ENCODE measurements at places on chromosomes 2 and 18.
A peak's percentile ranks its signal among the peaks of the same experiment; 100 is the strongest.

DNA sequence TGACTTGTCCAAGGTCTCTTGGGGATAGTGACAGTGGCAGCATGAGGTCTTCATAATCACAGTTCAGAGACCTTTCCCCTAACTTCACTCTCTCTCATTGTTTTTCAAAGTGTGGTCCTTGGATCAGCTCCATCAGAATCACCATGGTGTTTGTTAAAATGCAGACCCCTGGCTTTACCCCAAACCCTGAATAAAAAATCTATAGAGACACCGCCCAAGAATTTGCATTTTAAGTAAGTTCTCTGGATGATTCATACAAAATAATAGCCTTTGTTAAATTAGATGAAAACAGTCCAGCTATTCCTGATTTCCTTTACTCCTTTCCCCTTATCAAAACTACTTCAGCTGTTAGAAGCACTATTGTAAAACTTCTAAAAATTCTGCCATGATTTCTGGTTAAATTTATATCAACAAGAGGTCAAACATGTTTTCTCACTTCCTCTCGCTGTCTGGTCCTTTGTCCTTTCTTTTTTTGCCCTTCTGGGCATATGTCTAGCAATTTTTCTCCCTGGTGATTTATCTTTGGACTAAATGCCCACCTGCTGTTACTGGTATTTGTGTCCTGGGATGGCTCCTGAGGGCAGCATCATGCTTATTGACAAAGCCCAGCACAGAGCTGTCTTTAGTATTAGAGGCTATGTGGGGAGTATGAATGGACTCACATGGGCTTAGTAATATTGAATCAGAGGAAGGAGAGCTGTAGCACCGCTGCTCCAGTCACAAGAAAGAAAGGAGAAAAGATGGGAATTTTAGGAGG, 63.4 kb downstream of the LHCGR start:
- no peak for DNase-seq

DNA sequence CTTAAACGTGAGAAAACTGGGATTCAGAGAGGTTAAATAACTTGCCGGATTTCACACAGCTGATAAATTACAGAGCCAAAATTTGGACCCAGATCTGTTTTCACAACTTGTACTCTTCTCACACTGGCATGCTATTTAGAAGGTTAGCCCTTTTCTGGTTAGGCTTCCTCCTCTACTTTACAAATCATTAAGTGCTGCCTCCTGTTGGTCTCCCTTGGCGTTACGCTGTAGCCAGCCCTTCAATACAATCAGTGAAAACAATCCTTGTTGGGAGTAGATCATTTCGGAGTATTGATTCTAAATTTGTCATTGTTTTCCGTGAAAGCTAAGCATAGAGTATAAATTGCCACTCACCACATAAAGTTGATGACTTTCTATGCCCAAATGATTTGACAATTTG, 153.5 kb downstream of the ARHGAP15 start:
- DNase-seq: no peak

GRCh38 chr2:198017068-198017467, 212.7 kb downstream of the PLCL1 start:
- no peak for DNase-seq

- no peak for DNase-seq
These were observed 417.9 kb downstream of the TGIF1 start for GRCh38 chr18:3867864-3868311.

- DNase-seq: peak; percentile 30
These were observed 23.7 kb downstream of the NCAPH start for GRCh38 chr2:96359310-96359709.

Data from stimulated activated CD4-positive, alpha-beta T cell treated with anti-CD3 and anti-CD28 coated beads, Interleukin-2, amount 100 ng/mL, for 4 hours (primary cell).